ENCODE measurements at places on chromosomes 11 and 22. TPM values are rescaled to one million over a fixed set of nuclear protein-coding genes. Genes with fewer than 3 reads are reported as not detected.
A peak's percentile ranks its signal among the peaks of the same experiment; 100 is the strongest.

PVALB gene
- 0.61 TPM for total RNA-seq

KCNC1 gene
- 10.2 TPM for total RNA-seq

DNA sequence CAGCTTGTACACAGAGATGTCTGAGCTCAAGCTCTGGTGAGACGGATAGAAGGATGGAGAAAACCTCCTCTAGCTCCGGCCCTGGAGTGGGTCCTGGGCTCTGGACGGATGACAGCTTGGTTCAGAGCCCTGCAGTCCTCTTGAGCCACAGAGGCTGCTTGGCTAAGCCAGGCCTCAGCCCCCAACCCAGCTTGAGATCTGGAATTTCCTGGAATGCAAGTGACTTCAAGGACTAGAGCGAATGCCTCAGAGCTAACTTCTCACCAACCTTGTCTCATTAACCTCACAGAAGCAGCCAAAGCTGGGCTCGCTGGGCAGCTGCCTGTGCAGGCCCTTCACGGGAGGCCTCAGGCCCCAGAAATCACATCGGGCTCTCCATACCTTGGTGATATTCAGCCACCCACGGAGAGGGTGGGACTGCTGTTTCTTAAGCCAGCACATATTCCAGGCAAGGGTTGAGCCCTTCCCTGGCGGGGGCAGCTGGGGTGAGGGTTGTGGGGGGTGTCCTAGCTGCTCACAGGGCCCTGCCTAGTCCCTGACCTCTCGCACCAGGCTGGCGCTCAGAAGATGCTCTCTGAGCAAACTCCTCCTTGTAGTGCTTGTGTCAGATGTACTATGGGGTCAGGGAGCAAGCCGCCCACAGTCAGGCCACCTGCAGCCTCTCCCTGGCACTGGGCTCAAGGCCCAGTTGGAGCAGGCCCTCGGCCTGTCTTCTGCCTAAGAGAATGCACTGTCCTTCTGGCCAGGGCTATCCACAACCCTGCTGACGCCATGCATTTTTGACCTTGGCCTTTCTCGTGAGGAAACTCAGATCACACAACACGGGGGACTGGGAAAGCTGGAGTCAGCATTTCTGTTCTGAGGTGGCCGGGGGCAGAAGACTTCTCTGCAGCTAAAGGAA is 73.6 kb upstream of the TTLL12 start:
- H3K27me3 ChIP-seq = peaks cover 23% of the 10 kb centered on the region
- DNase-seq = no peak
- no peaks in the 10 kb centered on the region for H3K36me3 ChIP-seq
- no peak overlapping the region for H3K4me3 ChIP-seq
- H3K27ac ChIP-seq = no peak overlapping the region

RAB1B gene
- total RNA-seq = 114 TPM

- H3K27me3 ChIP-seq = no peaks in the 10 kb centered on the region
- H3K4me1 ChIP-seq = peaks cover 12% of the 10 kb centered on the region
- H3K4me3 ChIP-seq = no peak overlapping the region
Measured at GRCh38 chr11:73171436-73172161, 29.5 kb upstream of the FCHSD2 start.

DNA sequence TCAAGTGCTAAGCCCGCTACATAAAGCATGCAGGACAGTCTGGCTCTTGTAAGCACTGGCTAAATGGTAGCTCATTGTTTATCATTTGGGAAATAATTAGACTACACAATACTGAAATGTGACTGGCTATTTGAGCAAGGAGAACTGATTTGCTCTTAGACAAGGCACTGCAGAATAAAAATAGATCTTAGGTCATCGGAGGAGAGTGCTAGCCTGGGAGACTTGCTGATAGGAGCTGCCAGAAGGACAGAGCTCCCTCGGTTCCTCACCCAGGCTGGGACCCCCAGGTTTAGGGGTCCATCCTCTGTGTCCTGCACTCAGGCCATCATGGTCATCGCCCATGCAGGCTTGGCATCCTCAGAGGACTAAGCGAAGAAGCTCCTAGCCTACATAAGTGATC is 184.4 kb upstream of the NCAM1 start:
- DNase-seq = no peak
- H3K36me3 ChIP-seq = no peaks in the 10 kb centered on the region
- H3K27me3 ChIP-seq = no peaks in the 10 kb centered on the region
- peaks cover 4% of the 10 kb centered on the region for H3K4me1 ChIP-seq
- no peak overlapping the region for H3K27ac ChIP-seq

- H3K4me3 ChIP-seq = peak within 1 kb of the TSS; percentile 98
- no peaks in the 10 kb centered on the region for H3K36me3 ChIP-seq
- peaks cover 19% of the 10 kb centered on the region for H3K4me1 ChIP-seq
- peak within 1 kb of the TSS; percentile 43 for H3K27ac ChIP-seq
- peak; percentile 57 for DNase-seq
Measured at GRCh38 chr11:22192642-22193347, at the start of gene ANO5. Gene ANO5, plus strand, starts transcription at chr11:22193085. Its CDS starts 408 bp downstream, at chr11:22193493.

DNA sequence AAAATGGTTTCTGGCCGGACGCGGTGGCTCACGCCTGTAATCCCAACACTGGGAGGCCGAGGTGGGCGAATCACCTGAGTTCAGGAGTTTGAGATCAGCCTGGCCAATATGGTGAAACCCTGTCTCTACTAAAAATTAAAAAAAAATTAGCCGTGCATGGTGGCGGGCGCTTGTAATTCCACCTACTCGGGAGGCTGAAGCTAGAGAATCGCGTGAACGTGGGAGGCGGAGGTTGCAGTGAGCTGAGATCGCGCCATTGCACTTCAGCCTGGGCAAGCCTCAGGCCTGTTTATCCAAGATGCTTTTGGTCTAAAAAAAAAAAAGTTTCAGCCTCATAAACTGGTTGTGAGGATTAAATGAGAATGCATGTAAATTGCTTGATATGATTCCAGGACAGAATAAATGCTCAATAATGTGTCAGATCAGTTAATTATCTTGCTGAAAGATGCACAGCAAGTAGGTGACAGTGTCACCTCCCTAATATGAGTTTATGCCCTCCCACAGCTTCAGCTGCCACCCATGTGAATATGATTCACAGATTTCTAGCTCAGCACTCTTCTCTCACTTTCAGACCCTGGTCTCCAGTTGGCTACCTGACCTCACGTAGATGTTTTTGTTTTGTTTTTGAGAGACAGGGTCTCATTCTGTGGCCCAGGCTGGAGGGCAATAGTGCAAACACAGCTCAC is 1.1 kb upstream of the ALG8 start:
- peaks cover 23% of the 10 kb centered on the region for H3K36me3 ChIP-seq
- H3K27me3 ChIP-seq = no peaks in the 10 kb centered on the region
- DNase-seq = no peak
- peak overlapping the region; percentile 8 for H3K27ac ChIP-seq

GRCh38 chr22:49886346-49887063 is 31.7 kb downstream of the ALG12 start:
- peaks cover 83% of the 10 kb centered on the region for H3K36me3 ChIP-seq
- H3K27ac ChIP-seq = no peak overlapping the region
- peaks cover 6% of the 10 kb centered on the region for H3K4me1 ChIP-seq
- no peaks in the 10 kb centered on the region for H3K27me3 ChIP-seq

- no peaks in the 10 kb centered on the region for H3K4me1 ChIP-seq
- H3K4me3 ChIP-seq = no peak overlapping the region
- peaks cover 25% of the 10 kb centered on the region for H3K36me3 ChIP-seq
- H3K27ac ChIP-seq = no peak overlapping the region
Measured at GRCh38 chr22:43980579-43980978, 25.3 kb downstream of the SAMM50 start.

DNA sequence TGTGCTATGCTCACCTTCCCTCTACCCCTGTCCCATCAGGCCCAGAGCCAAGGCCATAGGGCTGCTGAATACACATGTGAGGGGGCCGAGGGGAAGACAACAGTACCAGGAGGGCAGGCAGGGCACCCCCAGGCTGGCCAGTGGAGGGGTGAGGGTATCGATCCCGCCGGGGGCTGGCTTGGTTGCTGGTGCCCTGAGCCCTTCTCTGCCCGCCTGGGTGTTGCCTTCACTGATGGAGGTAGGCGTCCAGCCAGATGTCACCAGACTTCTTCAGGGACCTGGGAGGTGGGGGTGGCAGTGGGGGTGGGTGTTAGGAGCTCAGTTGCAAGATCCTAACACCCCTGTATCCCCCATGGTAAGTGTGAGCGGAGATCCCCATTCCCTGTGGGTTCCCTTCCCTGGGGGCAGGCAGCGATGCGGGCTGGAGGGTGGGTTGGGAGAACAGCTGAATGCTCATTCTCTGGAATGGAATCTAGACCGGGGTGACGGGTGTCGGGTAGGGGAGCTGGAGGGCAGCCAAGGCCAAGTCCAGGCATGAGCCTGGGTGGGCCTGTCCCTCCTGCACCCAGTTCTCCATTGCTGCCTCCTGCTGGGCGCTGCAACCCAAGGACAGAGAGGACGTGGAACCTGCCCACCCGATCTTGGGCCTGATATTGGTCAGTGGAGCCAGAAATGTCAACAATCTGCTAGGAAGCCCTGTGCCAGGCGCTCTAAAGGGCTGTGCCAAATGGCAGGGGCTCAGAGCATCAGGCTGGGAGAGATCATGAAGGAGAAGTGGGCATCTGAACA is 17.6 kb downstream of the FADS3 start:
- peaks cover 2% of the 10 kb centered on the region for H3K36me3 ChIP-seq
- H3K27ac ChIP-seq = peak overlapping the region; percentile 50
- no peak for DNase-seq
- peak overlapping the region; percentile 64 for H3K4me3 ChIP-seq
- H3K4me1 ChIP-seq = peaks cover 22% of the 10 kb centered on the region
- H3K27me3 ChIP-seq = peaks cover 24% of the 10 kb centered on the region

GNG3 gene
- total RNA-seq = 12.9 TPM

DNAJB13 gene
- 0.35 TPM for total RNA-seq

DNA sequence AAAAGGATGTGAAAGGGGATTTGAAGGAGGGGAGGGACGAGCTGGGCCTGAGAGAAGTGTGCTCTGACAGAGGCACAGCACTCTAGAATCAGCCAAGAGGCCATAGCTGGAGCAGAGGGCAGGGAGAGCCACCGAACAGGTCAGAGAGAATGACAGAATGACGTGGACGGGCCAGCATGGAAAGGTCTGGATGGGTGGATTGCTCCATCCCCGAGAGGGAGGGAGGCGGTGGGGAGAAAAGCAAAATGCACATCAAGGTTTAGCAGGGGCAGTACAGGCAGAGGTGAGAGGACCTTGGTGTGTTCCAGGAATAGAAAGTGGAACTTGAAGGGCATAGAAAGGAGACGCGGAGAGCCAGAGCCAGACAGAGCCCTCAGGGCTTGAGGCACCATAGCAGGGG is 6.9 kb downstream of the PMM1 start:
- H3K36me3 ChIP-seq = no peaks in the 10 kb centered on the region
- peak overlapping the region; percentile 45 for H3K4me3 ChIP-seq
- H3K4me1 ChIP-seq = peaks cover 8% of the 10 kb centered on the region
- DNase-seq = no peak
- H3K27me3 ChIP-seq = no peaks in the 10 kb centered on the region

CD6 gene
- total RNA-seq = 0.39 TPM

SCGB1C1 gene
- not detected for total RNA-seq

- no peaks in the 10 kb centered on the region for H3K36me3 ChIP-seq
- H3K4me1 ChIP-seq = peaks cover 8% of the 10 kb centered on the region
- DNase-seq = no peak
- no peak overlapping the region for H3K4me3 ChIP-seq
Measured at GRCh38 chr22:28815111-28815510, 14.7 kb upstream of the XBP1 start.

DNA sequence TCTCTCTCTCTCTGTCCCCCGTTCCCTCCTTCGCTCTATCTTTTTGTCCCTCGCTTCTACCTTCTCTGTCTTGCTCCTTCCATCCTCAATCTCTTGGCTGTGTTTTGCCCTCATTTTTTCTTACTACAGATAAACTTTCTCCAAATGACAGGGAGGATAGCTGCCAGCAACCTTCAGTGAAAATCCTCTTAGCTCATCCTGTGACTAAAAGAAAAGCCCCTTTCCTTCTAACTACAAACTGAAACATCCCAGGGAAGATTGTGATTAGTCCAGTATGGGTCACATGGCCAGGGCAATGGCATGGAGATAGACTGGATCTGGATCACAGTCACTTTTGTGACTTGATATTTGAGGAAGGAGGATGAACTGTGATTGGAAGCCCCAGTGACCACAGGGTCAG is 10.4 kb downstream of the SPON1 start:
- no peak overlapping the region for H3K27ac ChIP-seq
- H3K4me3 ChIP-seq = no peak overlapping the region
- H3K4me1 ChIP-seq = no peaks in the 10 kb centered on the region
- no peaks in the 10 kb centered on the region for H3K36me3 ChIP-seq
- no peak for DNase-seq

OR52E8 gene
- total RNA-seq = not detected

RAB39A gene
- 10.8 TPM for total RNA-seq
